Activated CD8-positive, alpha-beta memory T cell treated with anti-CD3 and anti-CD28 coated beads, Interleukin-2, amount 50 U/mL, for 4 hours (primary cell): ENCODE measurements at places on chromosomes 4 and X.

DNA sequence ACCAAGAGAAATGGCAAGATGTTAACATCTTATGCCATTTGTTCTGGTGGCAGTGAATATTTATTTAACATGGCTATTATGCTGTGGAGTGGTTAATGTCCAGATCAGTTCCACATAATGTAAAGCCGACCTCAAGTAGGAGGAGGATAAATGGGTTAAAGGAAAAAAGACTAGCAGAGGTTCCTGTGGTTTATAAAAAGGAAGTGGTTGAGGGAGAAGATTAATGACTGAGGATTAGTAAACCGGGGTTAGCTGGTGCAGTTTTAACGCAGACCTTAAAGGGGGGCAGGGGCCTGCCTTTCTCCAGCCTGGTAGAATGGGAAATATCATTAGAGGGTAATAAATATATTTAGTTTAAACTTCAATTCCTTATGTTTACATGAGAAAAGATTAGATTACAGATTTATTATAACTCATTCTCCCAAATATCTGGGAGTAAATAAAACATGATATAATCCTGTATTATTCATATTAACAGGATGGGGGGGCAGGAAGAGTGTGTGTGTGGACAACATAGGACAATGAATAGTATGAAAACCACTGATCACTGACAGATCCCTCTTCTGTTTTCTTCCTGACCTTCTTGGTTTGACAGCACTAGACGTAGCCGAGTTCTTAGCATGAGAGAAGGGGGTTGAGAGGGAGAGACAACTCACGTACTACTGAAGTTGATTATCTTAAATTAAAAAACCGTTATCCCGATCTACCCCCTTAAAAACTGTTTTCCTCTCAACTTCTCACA, 124.1 kb upstream of the LIMCH1 start:
- no peak for DNase-seq

DNA sequence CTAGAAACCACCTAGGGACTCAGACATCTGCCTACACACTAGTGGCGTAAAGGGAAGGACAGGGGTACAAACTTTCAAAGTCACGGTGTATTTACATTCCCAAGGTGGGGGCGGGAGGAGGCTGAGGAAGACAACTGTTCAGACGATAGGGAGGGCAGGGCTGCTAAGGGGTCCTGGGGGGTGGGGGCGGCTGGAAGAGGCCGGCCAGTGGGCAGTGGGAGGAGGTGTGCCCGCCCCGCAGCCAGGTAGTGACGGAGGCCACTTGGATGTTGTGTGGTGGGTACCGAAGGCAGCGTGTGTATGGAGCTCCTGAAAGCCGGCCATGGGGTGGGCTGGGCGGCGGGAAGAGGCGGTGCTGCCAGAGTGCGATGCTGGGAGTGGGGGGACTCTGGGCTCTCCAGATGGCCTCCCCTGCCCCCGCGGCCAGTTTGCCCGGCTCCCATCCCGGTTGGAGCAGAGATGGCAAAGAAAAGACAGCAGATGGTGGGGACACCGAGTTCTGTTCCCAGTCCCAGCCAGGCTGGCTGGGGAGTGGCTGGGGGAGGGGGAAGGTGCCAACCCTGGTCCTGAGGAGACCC, 24.2 kb downstream of the L1CAM start:
- no peak for DNase-seq

- DNase-seq: no peak
Observed at GRCh38 chr4:67940506-67940905, 22.8 kb downstream of the TMPRSS11A start.

DNA sequence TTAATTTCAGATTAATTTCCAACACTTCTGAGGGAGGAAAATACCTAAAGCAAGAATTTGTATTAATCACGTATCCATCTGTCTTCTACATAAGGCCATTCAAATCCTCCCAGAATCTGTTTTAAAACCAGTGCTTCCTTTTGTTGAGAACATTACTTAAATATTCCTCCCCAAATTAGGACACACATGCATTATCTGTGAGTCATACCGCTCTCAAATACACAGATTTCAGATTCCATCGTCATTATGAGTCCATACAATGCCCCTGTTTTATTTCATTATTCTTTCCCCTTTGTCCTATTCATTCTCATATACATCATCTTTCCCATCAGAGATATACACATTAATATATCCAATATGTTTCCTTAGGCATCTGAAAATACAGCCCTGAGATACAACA, 57.3 kb upstream of the PRSS12 start:
- DNase-seq: no peak

- no peak for DNase-seq
Observed at GRCh38 chr4:137495578-137495977, 36.7 kb downstream of the PCDH18 start.
